Activated T-helper 9 cell treated with anti-CD3 and anti-CD28 coated beads, Interleukin-2, amount 50 U/mL, for 16 hours (primary cell): ENCODE measurements at places on chromosomes 7 and 10.

GRCh38 chr10:104127411-104127810 lies 5.4 kb downstream of the SFR1 start:
- DNase-seq, result no peak

DNA sequence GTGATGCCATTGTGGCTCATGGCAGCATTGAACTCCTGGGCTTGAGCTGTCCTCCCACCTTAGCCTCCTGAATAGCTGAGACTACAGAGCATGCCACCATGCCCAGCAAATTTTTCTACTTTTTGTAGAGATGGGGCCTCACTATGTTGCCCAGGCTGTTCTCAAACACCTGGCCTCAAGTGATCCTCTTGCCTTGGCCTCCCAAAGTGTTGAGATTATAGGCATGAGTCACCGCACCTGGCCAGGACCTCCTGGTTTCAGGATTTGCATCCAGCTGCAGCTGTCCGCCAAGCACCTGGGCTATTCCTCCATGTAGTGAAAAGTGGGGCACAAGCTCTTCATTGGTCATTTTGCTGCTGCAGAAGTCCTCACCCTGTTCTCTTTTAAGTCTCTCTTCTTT lies 58.9 kb downstream of the ZNF22 start:
- no peak for DNase-seq

- DNase-seq, result no peak
Measured at GRCh38 chr10:513393-513792, 176.1 kb downstream of the DIP2C start.

DNA sequence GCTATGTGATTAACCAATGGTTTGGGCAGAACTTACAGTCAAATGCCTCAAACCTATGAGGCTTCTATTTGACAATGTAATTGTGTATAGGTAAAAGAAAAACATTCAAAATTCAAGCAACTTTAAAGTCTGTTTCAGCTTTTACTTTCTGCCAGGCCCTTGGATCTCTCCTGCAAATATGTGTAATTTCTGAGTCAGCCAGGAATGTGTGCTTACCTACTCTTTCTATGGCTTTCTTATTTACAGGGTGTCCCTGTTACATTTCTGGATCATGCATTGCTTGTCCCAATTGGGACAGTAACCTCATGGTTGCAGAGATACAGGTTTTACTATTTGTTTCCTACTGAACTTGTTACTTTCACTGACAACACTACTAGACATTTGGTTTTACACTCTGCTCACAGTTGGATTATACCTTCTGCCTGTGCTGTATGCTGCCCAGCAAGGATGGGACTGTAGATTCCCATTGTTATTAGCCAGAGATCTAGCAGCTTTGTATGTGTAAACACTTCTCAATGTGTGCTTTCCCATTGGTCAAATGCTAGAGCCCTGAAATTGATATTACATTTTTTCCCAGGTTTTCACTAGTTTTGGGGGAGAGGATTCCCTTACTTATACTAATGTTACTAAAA lies 355.3 kb downstream of the ARL4A start:
- no peak for DNase-seq

GRCh38 chr10:97849103-97849686 lies 448 bp upstream of the GOLGA7B start:
- no peak for DNase-seq

- DNase-seq, result no peak
Measured at GRCh38 chr7:24075426-24075810, 208.6 kb upstream of the NPY start.

GRCh38 chr7:100130608-100131453 lies 4.1 kb downstream of the MBLAC1 start:
- peak; percentile 76 for DNase-seq

DNA sequence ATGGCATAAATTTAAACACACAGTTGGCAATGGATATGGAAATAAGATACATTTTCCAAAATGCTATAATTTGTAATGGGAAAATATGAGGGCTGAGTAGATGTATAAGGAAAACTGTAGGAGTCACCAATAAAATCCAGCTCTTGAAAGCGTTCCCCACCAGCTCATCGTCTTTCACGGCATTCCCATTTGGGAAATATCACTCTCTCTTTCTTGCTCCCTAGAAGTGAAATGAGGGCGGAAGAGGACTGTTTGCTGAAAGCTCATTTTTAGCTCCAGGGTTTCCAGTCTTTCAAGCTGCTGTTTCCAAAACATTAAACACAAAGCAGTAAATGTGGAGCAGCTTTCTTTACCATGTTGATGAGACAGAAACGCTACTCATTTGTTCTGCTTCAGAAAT lies 104.6 kb upstream of the SFMBT2 start:
- no peak for DNase-seq

DNA sequence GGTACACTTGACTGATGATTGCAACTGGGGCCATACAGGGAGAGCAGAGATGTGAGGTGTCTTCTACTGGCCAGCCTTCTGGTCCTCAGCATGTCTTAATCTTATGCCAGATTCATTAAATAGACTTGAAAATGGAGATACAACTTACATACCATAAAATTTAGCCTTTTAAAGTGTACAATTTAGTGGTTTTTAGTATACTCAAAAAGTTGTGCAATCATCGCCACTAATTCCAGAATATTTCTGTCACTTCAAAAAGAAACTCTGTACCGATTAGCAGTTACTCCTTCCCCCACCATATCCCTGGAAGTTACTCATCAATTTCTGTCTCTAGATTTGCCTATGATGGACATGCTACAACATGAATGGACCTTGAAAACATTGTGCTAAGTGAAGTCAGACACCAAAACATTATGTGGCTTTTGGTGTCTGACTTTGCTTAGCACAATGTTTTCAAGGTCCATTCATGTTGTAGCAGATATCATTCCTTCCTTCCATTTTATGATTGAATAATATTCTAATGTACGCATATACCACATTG lies 53.0 kb downstream of the SH2D4B start:
- DNase-seq, result no peak

GRCh38 chr7:107267138-107267537 lies 98.3 kb downstream of the HBP1 start:
- no peak for DNase-seq

DNA sequence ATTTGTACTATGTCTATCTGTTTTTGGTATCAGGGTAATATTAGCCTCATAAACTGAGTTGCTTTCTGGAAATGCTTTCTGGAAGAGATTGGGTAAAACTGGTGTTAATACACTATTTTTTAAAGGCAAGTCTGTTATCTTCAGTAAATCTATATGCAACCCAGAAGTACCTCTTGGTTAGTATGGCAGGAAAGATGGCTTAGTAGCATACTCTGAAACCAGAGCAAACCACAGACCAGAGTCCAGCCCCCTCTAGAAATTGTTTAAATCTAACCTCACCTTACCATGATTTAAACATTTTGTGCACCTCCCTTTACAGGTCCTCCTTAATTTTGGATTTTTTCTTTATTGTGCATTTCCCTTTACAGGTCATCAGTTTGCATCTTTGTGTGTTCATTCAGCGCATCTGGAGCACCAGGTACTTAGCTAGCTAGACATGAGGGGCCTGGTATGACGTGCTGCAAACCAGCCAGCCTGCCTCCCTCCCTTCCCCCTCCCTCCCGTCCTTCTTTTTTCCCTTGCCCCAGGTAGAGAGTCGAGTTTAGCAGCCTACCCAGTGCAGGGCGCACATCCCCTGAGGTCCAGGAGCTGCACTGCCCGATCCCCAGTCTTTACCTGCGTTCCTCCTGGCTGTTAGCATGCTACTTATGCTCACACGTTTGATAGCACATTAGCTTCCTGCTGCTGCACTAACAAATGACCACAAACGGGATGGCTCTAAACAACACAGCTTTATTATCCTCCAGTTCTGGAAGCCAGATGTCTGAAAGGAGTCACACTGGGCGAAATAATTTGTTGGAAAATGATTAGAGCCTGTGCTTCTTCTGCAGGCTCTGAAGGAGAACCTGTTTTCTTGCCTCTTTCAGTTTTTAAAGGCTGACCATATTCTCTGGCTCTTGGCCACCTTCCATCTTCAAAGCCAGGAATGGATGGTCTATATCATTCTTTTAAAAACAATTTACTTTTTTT lies 299.9 kb upstream of the HABP2 start:
- no peak for DNase-seq

DNA sequence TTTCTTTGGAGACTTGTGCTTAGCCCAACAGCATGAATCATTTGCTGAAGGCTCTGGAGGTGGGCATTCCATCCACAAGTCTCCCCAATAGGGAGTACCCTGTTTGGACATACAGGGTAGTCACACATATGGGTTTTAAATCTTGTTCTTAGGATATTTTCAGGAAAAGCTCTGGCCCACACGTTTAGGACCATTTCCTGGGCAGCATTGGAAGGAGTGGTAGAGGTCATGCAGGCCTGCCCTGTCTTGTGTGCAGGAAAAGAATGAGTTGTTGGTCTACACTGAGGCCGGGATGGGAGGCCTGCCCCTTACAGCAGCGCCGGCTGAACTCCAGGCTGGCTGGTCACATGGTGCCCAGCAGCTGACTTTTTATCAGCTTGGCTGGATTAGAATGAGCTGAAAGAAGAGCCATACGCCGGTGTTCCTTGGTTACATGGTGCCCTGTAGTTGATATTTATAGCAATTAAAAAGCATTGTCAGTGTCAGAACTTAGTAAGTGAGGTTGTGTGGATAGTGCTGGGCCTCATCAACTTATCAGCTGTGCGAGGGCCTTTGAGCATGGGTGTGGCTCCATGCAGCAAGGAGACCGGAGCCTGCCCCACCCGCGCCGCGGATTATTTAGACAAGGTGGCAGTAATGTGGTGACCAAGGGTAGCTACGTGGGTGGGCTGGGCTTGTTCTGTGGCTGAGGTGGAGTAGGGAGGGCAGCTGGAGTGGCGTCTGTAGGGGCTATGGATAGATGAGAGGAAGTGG lies 28.6 kb downstream of the OGDH start:
- no peak for DNase-seq

DNA sequence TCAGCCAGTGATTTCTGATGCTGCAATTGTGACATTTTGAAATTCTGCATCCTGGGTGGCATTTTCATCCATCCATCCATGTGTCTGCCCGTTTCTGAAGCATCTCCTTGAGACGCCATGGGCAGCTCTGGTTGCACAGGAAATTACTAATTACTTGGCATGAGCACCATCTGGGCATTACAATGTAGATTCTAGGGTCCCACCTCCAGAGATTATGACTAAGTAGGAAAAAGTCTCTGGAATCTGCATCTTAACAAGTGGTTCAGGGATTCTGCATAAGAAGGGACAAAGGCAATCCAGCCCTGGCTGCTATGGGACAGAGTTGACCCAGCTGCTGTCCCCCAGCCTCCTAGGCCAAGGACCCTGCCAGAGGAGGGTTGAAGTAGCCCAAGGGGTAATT lies 65.3 kb downstream of the CUZD1 start:
- no peak for DNase-seq

- no peak for DNase-seq
Measured at GRCh38 chr10:114487815-114488536, 83.7 kb upstream of the AFAP1L2 start.

- no peak for DNase-seq
Measured at GRCh38 chr7:13822678-13823077, 166.8 kb downstream of the ETV1 start.

DNA sequence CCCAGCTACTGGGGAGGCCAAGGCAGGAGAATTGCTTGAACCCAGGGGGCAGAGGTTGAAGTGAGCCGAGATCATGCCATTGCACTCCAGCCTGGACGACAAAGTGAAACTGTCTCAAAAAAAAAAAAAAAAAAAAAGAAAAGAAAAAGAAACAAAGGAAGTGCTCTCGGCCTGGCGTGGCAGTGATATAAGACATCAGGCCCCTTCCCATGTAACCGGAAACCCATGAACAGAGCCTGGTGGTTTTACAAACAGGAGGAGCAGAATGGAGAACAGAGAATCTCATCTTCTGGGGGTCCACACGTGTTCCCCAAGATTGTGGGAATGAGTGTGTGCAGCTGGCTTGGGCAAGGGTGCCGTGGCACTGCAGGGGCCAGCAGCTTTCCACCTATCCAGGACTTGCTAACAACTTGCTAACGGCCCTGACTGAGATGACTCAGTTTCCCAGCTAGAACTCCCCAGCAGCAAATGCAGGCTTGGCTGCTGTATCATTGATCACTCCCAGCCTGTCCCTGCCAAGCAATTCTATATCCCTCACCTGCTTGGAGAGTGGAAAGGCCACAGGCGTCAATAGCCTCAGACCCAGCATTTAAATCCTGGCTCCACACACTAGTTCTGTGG lies 103.0 kb downstream of the COL26A1 start:
- no peak for DNase-seq

DNA sequence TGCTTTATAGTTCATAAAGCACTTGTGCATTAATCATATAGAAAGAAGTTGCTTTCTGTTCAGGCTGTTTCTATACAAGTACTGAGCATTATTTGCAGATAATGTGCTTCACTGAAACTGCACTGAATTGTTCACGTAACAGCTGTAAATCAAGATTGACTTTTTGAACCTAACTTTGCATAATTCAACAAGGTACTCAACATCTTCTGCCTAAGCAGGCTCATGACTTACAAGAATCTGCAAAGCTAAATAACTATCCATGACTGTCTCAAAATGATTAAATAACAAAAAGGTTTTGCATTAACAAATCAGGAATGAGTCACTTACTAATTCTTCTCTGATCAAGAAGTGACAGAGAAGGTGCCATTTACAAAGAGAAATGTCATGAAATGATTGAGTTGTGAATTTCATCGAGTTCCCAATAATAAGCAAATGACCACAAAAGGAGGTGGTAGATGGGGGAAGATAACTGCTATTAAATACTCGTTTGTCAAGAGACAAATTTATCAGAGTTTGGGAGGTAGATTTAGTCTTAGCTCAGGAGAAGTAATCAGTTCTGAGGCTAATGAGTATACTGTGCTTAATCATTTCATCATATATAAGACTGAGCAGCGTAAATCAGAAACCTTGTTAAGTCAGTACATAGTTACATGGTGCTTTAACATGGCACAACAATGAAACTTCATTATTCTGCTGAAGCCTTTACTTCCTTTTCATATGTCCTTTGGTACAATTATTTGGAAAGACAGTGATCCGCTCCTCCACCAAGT lies 161.3 kb upstream of the LRRN3 start:
- no peak for DNase-seq

- DNase-seq, result peak; percentile 28
Measured at GRCh38 chr7:2104107-2104710, 128.5 kb downstream of the MAD1L1 start.

- no peak for DNase-seq
Measured at GRCh38 chr10:56880606-56881005, 519.5 kb upstream of the ZWINT start.

GRCh38 chr10:132395704-132396493 lies 1.1 kb upstream of the PWWP2B start:
- no peak for DNase-seq

- no peak for DNase-seq
Measured at GRCh38 chr10:113232928-113233511, 283.0 kb downstream of the TCF7L2 start.

- DNase-seq, result no peak
Measured at GRCh38 chr10:117673230-117674010, 130.9 kb downstream of the EMX2 start.
